ENCODE measurements at places on chromosomes 12 and 14.

- no peak for DNase-seq
These were observed 8.6 kb downstream of the FGD6 start for GRCh38 chr12:95208678-95209077.

- no peak for DNase-seq
These were observed 29.6 kb downstream of the IFT43 start for GRCh38 chr14:76015191-76015590.

DNA sequence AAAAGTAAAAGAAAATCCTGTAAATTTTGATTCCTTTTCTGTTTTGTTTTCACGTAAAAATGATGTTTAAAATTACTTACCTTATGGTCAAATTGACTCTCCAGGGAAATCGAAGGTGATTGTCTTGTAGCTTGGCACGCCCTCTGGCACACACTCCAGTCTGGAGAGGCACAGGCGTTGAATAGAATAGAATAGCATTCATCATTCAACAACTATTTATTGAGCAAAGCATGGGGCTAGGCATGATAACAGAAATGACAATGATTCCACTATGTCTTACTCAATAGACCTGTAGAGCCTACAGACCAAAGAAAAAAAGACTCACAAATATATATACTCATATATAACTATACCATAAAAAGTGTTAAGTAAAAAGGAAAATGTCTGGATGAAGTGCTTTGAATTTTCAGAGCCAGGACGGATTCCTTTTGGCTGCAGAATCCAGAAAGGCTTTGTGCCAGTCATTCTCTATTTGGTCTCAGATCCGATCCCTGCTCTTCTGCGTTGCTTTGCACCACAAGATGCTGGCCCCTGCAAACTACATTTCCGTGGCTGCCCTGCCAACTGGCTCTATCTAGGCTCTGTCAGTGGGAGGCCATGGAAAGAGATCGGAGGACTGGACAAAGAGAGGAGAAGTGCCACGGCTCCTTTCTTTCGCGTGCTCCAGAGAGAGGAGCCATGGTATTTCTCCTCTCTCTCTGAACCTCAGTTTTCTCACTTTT, 231.8 kb downstream of the CRADD start:
- DNase-seq = no peak

DNA sequence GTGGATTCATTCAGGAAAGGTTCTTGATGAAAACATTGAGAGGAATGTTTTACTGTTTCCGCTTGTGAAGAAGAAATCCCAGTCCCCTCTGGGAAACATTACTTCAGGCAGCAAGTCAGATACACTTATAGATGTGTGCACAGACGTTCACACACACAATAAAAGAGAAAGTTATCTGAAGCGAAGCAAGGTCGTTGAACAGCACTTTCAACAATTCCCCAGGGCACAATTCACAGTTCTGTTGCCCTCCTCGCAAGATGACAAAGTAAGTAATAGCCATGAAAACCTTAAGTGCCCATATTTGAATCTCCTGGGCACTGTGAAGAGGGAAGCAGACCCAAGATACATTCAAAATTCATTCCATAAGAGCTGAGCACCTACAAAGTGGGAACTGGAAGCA, 156.6 kb upstream of the CAND1 start:
- DNase-seq = no peak

DNA sequence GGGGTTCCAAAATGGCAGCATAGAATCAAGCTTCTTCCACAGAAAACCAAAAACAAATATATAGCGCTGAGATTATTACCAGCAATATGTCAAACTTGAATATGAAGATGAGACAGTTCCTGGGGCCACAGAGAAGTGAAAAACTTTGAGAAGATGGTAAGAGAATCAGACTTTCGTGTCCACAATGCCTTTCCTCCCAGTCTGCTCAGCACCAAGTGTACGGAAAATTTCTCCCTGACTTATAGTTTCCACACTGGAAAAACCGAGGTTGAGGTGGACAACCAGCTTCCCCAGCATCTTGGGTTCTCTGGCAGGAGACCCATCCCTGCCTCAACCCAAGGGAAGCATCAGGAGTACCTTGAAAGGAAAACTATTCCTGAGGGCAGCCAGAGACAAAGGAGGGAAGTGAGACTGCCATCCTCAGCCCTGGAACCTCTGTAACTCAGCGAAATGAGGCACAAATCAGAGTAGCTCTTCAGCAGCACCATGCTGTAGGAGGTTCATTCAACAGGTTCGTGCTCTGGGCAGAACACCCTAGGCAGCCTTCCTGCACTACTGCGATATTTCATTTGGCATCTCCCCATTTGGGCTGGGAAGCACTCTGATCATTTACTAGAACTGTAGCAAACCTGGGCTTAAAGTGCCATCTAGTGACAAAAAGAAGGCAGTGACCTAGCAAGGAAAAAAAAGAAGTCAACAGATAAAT, 52.4 kb upstream of the CAPRIN2 start:
- no peak for DNase-seq

GRCh38 chr14:77616133-77616453, 344 bp downstream of the SPTLC2 start:
- no peak for DNase-seq

Measured in chondrocyte (in vitro differentiated cells).